ENCODE measurements at places on chromosomes 6 and 20.

DNA sequence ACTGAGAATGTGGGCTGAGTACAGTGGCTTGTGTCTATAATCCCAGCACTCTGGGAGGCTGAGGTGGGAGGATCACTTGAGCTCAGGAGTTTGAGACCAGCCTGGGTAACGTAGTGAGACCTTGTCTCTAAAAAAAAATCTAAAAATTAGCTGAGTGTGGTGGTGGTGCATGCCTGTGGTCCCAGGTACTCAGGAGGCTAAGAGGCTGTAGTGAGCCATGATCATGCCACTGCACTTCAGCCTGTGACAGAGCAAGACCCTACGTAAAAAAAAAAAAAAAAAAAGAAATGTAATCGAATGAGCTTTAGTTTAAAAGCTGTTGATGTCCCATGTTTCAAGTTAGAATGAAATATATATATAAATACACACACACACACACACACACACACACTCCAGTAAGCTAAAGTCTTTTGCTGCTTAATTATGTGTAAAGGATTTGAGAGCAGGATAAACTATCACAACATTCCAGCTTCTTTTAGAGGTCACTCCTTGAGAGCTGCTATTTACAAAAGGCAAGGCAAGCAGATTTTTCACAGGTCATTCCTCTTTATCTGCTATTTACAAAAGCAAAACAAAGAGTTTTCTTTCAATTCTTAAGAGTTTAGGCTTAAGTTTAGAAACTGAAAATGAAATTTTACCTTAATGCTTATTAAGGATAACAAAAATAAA is 4.7 kb upstream of the MICAL1 start:
- DNase-seq = no peak

GRCh38 chr6:7424058-7424457 is 34.5 kb downstream of the RIOK1 start:
- no peak for DNase-seq

DNA sequence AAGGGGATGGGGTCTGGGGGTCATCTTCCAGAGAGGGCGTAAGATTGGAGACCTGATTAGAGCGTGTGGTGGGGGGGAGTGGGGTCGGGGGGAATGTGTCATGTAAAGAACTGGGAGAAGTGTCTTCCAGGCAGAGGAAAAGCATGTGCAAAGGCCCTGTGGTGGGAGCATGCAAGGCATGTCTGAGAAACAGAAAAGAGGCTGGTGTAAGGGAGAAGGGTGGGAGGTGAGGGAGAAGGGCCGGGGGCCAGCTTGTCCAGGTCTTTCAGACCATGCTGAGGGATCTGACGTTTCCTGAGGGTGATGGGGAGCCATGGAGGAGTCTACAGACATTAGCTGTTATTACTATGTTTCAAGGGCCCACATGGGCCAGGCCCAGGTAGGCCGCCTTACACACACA is 30.4 kb upstream of the FKBP1A start:
- DNase-seq = no peak

DNA sequence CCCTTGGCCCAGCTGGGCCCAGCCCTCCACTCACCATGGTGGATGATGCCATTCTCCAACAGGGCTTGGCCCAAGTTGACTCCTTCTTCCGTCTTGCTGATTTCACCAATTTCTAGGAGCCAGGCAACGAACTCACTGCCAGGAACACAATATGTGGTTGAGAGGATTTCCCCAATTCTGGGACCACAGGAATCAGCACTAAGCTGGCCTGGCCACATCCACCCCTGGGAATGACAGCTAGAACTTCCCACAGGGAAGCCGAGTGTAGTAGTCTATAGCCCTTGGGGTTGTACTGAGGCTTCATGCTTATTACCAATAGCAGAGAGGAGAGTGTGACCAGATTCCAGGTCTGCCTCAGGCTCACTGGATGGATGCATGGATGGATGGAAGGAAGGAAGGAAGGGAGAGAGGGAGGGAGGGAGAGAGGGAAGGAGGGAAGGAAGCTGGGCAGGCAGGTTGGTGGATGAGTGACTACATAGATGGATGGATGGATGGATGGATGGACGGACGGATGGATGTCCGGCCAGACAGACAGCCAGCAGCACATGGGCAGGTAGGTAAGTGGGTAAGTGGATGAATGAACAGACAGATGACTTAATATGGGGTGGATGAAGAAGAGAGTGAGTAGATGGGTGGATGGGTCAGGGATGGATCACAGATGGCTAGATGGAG is 146.5 kb downstream of the PREX1 start:
- no peak for DNase-seq

GRCh38 chr20:62639765-62640164 is 2.5 kb upstream of the SLCO4A1 start:
- DNase-seq = no peak

Measured in ELR (cell line).